Heart right ventricle (tissue), 16 donors: ENCODE measurements at places on chromosomes 16 and 17. TPM values are rescaled to one million over a fixed set of nuclear protein-coding genes. Genes with fewer than 3 reads are reported as not detected.

RPL26 gene
- 4,129 TPM for polyA plus RNA-seq

GRCh38 chr16:53773150-53773846 is 69.3 kb downstream of the FTO start:
- peak; percentile 50 for DNase-seq

SECTM1 gene
- 2.7 TPM for polyA plus RNA-seq

- no peak for DNase-seq
Observed at GRCh38 chr16:46991729-46992704, 18.5 kb upstream of the DNAJA2 start.

DNA sequence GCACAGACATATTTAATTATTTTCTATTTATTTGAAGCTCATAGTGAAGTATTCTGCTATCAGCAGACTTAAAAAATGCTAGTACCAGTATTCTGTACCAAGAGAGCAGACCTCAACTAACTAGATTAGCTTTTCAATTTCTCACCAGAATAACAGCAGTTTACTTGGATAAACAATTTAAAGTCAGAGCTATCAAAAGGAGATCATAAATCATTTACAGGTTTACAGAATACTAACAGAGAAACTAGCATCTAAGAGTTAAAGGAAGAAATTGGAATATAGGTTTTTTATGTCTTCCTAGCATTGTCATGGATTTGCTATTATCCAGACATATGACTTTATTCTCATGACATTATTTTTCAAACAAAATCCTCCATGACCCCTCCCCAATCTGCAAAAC is 3.4 kb downstream of the SPOP start:
- DNase-seq: no peak

DNA sequence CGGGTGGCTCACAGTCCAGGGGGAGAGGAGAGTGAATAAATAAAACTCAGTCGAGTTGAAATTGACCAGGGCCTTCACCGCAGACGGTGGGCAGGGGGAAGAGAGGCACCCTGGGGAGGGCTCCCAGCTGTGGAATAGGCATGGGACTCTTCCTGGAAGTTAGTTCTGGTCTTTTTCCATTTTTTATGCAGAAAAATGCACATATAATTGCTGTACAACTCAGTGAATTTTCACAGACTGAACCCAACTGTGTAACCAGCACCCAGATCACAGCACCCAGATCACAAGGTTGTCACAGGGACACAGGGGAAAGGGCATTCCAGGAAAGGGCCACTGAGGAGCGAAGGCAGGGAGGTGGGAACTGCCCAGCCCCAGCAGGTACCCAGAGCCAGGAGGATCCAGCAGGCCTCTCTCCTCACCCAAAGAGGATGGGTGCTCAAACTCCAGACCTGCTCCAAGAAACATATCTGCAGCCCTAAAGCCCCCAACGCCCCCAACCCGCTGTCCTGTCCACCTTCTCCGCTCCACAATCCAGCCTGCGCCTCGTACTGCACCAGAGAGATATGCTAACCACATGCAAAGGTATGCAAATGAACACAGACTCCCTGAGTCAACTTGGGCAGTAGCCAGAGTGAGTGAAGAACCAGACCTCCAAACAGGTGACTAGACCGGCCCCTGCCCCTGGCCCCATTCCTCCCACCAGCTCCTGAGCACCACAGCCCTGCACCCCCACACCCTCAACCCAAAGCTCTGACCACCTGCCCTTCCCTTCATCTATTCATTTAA is 29.1 kb upstream of the EIF1 start:
- no peak for DNase-seq

DNA sequence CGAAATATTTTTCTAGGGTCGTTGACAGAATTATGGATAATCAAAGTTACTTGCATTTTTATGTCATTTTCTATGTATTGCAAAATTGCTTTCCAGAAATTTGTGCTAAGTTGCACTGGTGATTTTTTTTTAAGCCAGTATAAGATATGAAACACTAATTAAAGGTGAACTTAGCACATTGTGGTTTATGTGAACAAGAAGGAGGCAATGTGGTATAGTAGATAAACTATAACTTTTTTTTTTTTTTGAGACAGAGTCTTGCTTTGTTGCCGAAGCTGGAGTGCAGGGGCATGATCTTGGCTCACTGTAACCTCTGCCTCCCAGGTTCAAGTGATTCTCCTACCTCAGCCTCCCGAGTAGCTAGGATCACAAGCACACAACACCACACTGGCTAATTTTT is 13.2 kb downstream of the DGKE start:
- no peak for DNase-seq

DNA sequence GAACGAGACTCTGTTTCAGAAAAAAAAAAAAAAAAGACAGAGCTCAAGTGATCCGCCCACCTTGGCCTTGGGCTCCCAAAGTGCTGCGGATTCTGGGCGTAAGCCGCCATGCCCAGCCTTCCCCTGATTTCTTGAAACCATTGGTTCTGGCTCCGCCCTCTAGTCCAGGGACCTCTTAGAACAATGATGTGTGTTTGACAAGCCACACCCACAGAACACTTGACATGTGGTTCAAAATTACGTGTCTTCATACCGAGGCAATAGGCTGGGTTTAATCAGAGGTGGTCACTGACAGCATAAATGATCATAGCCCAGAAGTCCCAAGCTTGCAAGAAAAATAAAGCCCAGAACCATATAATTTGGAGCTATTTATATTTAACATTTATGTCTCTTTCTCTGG is 23.0 kb downstream of the KNOP1 start:
- DNase-seq: no peak

- DNase-seq: no peak
Observed at GRCh38 chr17:61551255-61551742, 39.7 kb downstream of the NACA2 start.

DNA sequence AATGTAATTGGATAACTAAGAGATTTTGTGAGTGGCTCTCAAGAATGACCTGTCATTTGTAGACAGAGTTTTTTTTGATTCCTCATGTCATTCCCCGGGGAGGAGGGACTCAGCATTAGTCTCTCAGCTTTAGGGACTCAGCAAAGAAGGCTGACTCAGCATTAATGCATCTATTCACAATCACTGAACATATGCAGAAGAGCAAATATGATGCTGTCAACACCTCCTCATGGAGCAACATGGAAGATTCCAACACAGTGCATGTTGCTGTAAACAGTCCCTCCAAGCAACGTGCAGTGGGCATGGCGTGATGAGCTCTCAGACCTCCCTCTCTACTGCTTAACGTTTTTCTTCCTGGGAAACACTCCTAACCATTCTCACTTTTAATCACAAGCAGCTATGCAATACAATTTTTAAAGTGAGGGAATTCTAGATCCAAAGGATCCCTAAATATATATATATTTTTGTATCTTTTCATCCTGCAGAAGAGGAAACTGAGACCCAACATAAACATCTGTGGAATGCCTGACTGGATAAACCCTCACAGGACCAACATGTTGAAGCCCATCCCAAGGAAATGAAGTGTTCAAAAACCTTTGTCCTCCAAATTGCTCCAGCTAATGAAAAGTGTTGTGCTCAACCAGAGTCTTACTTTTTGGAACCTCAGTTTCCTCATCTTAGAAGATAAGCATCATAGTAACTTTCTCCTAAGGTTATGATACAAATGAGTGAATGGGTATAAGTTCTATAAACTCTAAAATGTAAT is 38.9 kb downstream of the TMEM100 start:
- DNase-seq: no peak

DNA sequence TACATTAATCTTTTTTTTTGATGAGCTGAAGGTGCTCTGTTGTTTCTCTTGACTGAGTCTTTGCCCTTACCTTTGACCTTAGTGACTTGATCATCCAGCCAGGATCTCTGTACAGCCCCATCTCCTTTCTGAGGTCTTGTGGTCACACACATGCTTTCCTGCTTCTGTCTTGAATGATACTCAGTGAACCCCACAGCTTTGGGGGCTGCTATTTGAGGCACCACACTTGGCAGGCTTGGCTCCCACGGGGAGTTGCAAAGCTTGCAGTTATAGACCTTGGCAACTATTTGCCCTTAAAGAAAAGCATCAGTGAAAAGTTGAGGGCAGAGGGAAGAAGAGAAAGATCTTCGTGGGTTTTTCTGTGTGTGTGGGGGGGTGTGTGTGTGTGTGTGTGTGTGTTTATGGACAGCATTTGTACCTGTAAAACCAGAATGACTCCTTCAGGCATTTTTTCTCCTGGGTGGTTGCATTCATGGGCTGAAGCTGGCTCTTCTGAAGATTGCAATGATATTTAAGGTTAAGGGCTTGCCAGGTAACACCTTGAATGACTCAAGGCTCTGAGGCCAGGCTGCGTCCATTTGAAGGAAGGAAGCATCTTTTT is 101.6 kb downstream of the MSI2 start:
- no peak for DNase-seq

GRCh38 chr16:70573451-70574121 is 50.0 kb downstream of the SF3B3 start:
- peak; percentile 49 for DNase-seq

DNA sequence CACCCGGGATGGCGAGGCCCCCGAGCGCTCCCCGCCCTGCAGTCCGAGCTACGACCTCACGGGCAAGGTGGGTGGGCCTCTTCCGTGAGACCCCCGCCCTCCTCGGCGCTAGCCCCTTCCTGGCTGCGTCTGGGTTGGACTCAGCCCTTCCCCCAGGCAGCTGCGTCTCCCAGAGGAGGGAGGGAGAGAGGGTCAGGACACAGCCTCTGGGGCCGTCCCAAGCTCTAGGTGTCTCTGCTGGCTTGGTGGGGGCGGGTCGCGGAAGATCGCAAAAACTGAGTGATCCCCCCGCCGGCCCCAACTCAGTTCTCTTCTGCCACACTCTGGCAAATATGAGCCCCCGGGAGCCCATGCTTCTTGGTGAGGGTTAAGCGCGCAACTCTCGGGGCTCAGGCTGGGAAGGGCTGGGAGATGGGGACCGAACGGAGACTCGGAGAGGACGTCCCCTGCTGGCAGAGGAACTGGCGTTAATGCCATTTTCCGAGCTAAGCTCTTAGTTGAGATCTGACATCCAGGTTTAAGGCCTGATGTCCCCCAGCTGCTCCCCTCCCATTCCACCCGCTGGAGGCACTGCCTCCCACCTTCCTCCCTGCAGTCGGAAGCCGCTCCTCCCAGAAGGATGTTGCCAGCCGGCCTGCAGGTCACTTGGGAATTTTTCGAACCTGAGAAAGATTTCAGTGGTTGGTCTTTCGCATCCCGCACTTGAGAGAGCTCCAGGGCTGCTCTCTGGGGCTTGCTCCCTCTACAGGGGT is 419 bp downstream of the RAB37 start:
- DNase-seq: no peak

- no peak for DNase-seq
Observed at GRCh38 chr17:73297934-73298861, 13.6 kb downstream of the CDC42EP4 start.
